ENCODE measurements at places on chromosomes 3 and 15. TPM values are rescaled to one million over a fixed set of nuclear protein-coding genes. Genes with fewer than 3 reads are reported as not detected.

GRCh38 chr15:48514103-48514816, 131.2 kb downstream of the FBN1 start:
- DNase-seq, result no peak

DNA sequence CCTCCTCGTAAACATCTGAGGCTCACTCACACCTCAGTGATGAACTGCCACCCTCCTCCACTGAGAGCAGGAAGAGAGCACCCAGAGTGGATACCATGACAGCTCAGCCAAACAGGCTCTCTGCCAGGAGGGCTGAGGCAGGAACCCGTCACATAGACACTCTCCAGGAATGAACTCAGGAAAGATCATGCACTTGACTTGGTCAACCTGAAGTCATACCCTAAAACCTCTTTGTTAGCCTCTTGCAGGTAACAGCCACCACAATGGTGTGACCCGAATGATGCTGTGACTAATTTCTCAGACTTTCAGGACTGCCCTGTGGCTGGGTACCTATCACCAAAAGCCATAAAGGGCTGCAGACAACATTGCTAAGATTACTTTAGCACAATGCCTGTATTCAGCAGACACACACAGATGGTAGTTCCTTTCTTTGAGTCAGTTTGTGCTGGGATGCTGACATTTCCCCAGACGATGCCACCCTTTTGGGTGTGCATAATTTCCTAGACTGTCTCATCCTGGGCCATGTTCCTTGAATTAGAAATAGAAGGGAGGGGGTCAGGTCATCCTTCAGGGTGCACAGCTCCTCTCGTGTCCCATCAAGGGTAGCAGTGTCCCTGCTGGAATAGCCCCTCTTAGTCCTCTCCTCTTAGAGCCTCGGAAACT, 30.3 kb downstream of the CX3CR1 start:
- no peak for DNase-seq

DNA sequence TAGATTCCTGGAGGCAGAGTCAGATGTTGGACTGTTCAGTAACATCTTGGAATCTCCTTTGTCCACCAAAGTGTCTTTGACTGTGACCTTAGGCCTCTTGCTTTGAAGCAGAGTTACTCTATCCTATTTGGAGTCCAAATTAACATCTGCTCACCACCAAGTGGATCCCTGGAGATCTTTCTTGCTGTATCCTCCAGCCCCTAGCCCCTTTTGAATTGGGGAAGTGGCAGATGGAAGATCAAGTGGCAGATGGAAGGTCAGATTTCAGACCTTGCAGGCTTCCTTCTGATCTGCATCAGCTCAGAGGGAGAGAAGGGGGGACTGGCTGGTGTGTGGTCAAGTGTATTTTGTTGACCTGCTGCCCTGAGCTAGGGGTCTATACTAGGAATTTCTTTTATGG, 125.0 kb upstream of the ROPN1 start:
- no peak for DNase-seq

DNA sequence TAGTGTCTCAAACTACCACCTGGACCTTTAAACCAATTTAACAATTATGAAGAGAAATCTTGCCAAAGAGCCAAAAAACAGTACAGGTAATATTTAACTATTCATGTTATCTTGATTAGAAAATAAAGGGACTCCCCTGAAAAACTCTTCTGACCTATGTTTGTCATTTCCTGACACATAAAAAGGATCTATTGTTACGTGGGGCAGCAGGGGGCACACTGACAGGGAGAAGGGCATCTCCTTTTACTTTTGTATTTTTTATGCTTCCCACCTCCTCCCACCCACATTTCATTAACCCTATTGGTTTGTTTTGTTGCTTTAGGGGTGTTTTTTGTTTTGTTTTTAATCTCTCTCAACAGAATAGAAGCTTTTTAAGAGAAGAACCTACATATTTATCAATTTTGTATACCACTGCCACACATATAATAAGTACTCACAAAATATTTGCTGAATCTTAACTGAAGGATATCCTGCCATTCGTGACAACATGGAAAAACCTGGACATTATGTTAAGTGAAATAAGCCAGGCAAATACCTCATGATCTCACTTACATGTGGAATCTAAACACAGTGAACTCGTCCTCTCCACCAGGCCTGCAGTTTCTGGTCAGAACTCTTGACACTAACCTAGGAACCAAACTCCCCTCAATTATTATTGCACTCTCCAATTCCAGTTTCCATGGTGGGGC, 17.7 kb downstream of the STAG1 start:
- no peak for DNase-seq

- no peak for DNase-seq
These were observed 87.8 kb downstream of the P3H2 start for GRCh38 chr3:190032923-190033322.

Gene DCLK3
- not detected for total RNA-seq

GRCh38 chr3:101216710-101217465, 103.5 kb downstream of the IMPG2 start:
- DNase-seq, result peak; percentile 21

DNA sequence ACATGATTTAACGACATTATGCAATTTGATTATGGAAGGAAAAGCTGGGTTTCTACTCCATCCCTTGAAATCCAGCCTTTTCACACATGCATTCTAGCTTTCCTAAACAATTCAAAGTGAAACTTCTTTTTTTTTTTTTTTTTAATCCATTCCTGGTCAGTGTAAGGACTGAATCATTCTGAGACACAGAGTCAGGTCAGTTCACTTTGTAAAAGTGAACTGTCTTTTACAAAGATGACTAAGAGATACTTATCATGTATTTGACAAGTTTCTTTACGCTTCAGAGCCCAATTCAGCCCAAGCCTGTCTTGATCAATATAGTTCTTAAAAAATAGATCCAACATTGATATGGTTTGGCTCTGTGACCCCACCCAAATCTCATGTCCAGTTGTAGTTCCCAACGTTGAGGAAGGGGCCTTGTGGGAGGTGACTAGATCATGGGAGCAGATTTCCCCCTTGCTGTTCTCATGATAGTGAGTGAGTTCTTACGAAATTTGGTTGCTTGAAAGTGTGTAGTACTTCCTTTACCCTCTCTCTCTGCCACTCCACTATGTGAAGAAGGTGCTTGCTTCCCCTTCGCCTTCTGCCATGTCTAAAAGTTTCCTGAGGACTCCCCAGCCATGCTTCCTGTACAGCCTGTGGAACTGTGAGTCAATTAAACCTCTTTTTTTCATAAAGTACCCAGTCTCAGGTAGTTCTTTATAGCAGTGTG, 345.6 kb upstream of the THBS1 start:
- no peak for DNase-seq
